Myometrial cell (primary cell): ENCODE measurements at places on chromosomes 3 and 15. TPM values are rescaled to one million over a fixed set of nuclear protein-coding genes. Genes with fewer than 3 reads are reported as not detected.

Gene ATP8B4
- 2.6 and 4.4 TPM in 2 replicates for total RNA-seq

Gene SNAP23
- 58.0 and 68.3 TPM in 2 replicates for total RNA-seq

Gene SLC22A14
- total RNA-seq = not detected in 2 replicates

Gene DHFR2
- total RNA-seq = 1.6 and 1.7 TPM in 2 replicates

Gene PAQR9
- not detected in 2 replicates for total RNA-seq

Gene C3orf85
- total RNA-seq = not detected in 2 replicates

Gene COL6A5
- not detected in 2 replicates for total RNA-seq

Gene EFHB
- not detected in 2 replicates for total RNA-seq

Gene CPNE4
- total RNA-seq = not detected in 2 replicates

Gene HIGD2B
- not detected in 2 replicates for total RNA-seq

Gene VPS8
- total RNA-seq = 13.3 and 21.4 TPM in 2 replicates

Gene LRRC2
- total RNA-seq = 0.18 TPM in 1 of 2 replicates, not detected in the other

Gene RASGRP1
- 1.2 and 4.1 TPM in 2 replicates for total RNA-seq

Gene COLQ
- total RNA-seq = 1.1 and 9.8 TPM in 2 replicates

Gene PLA2G4E
- total RNA-seq = not detected in 2 replicates

Gene TMEM207
- total RNA-seq = not detected in 2 replicates

Gene A4GNT
- not detected in 2 replicates for total RNA-seq

Gene RTP4
- total RNA-seq = 2.1 and 2.9 TPM in 2 replicates

Gene TM6SF1
- 1.2 and 3.4 TPM in 2 replicates for total RNA-seq

Gene FANCD2OS
- not detected in 2 replicates for total RNA-seq

Gene MESP2
- under 0.01 and 2.8 TPM in 2 replicates for total RNA-seq

Gene ATP13A5
- total RNA-seq = not detected in 2 replicates

Gene CYP11A1
- total RNA-seq = 0.53 and 3.2 TPM in 2 replicates

Gene REC114
- not detected in 2 replicates for total RNA-seq

Gene KBTBD13
- total RNA-seq = not detected in 2 replicates

Gene SLC22A13
- total RNA-seq = not detected in 2 replicates

Gene CADM2
- not detected in 2 replicates for total RNA-seq

Gene KAT2B
- 3.5 and 6.4 TPM in 2 replicates for total RNA-seq

Gene COX17
- total RNA-seq = 17.7 and 19.3 TPM in 2 replicates

Gene CCRL2
- 5.0 and 6.6 TPM in 2 replicates for total RNA-seq

Gene CHL1
- total RNA-seq = not detected in 2 replicates

Gene SENP2
- 9.5 and 17.5 TPM in 2 replicates for total RNA-seq

Gene ALDH1L1
- total RNA-seq = 2.7 and 2.9 TPM in 2 replicates

Gene PLA2G4D
- total RNA-seq = not detected in 2 replicates

Gene SLC12A1
- not detected in 2 replicates for total RNA-seq

Gene FOXL2NB
- 28.9 and 33.4 TPM in 2 replicates for total RNA-seq

Gene MEGF11
- not detected in 2 replicates for total RNA-seq

Gene LRTM1
- not detected in 2 replicates for total RNA-seq

Gene STRC
- total RNA-seq = not detected in 2 replicates

Gene TTLL13
- total RNA-seq = not detected in 2 replicates

Gene ZNF502
- 0.86 and 2.1 TPM in 2 replicates for total RNA-seq

Gene ETFA
- total RNA-seq = 117 and 119 TPM in 2 replicates

Gene RASGRF1
- total RNA-seq = 2.3 and 5.2 TPM in 2 replicates

Gene NRG4
- total RNA-seq = not detected in 2 replicates

Gene DTX3L
- total RNA-seq = 12.4 and 15.4 TPM in 2 replicates

Gene CYP8B1
- not detected in 2 replicates for total RNA-seq

Gene MASP1
- total RNA-seq = 51.3 and 52.5 TPM in 2 replicates

Gene TYRO3
- 12.6 and 12.7 TPM in 2 replicates for total RNA-seq

Gene LNP1
- 2.1 and 2.9 TPM in 2 replicates for total RNA-seq

Gene GOLGA8O
- total RNA-seq = 0.18 TPM in 1 of 2 replicates, not detected in the other

Gene DISP2
- under 0.01 and 0.35 TPM in 2 replicates for total RNA-seq

Gene TMEM266
- 0.53 TPM in 1 of 2 replicates, not detected in the other for total RNA-seq

Gene FEZF2
- total RNA-seq = not detected in 2 replicates

Gene AQR
- total RNA-seq = 15.6 and 18.4 TPM in 2 replicates

Gene ACTC1
- total RNA-seq = not detected in 2 replicates
